Naive thymus-derived CD8-positive, alpha-beta T cell (primary cell): ENCODE measurements at places on chromosomes 16 and 17.

- no peak for DNase-seq
Observed at GRCh38 chr17:3658784-3659449, 9.5 kb downstream of the TAX1BP3 start.

DNA sequence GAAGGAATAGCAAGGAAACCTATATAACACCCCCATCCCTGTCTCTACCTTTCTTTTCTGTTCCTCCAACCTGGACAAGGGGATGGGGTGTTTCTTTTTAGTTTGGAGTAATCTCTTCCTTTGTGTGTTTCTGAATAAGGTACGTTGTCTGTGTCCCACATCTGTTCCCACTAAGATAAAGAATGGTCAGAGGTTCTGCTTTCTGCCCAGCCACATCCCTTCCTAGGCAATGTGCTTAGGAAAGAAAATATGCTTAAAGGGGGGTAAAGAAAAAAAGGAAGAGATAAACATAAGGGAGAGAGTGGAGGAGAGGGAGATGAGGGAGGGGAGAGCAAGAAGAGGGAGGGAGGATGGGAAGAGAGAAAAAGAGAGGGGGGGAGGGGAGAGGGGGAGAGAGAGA is 35.1 kb downstream of the SLC6A2 start:
- DNase-seq = no peak

DNA sequence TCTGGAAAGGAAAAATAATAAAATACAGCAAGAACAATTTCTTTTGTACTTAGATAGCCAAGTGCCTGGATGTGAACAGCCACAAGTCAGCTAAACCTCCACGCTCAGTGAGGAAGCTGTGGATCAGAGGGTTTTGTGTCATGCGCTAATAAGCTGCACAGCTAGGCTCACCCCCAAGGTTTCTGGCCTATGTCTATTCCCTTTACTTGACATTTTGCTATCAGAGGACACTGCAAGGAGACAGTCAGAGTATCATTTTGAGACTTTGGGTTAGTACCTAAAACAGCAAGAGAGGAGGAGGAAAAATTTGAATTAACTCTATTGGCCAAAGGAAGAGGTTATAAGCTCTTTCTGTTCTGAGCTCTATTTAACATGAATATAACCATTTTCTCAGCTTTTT is 139.3 kb downstream of the KCNJ2 start:
- no peak for DNase-seq

- DNase-seq = no peak
Observed at GRCh38 chr17:78896091-78896833, 6.7 kb downstream of the CEP295NL start.

DNA sequence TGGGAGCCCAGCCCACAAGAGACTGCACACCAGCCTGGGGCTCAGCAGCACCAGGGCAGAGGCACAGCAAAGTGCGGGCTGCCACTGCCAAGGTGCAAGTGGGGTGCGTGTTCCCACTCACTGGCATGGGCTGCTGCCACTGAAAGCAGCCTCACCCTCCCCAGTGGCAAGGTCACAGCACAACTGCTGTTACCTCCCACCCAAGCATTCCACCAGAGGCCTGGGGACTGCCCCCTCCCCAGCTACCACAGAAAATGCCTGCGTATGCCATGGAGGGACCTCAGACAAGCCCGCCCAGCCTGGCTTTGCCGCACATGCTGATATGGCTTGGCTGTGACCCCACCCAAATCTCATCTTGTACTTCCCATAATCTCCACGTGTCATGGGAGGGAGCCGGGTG is 33.1 kb downstream of the MEAK7 start:
- DNase-seq = peak; percentile 37

GRCh38 chr17:1909985-1910384 is 80.2 kb downstream of the RPA1 start:
- no peak for DNase-seq

- DNase-seq = no peak
Observed at GRCh38 chr17:13410874-13411273, 190.9 kb downstream of the HS3ST3A1 start.

- no peak for DNase-seq
Observed at GRCh38 chr17:57666201-57666870, 78.8 kb downstream of the CCDC182 start.

- no peak for DNase-seq
Observed at GRCh38 chr16:87375426-87376135, 8.0 kb downstream of the FBXO31 start.

- DNase-seq = no peak
Observed at GRCh38 chr16:54027558-54027957, 259.0 kb downstream of the IRX3 start.

DNA sequence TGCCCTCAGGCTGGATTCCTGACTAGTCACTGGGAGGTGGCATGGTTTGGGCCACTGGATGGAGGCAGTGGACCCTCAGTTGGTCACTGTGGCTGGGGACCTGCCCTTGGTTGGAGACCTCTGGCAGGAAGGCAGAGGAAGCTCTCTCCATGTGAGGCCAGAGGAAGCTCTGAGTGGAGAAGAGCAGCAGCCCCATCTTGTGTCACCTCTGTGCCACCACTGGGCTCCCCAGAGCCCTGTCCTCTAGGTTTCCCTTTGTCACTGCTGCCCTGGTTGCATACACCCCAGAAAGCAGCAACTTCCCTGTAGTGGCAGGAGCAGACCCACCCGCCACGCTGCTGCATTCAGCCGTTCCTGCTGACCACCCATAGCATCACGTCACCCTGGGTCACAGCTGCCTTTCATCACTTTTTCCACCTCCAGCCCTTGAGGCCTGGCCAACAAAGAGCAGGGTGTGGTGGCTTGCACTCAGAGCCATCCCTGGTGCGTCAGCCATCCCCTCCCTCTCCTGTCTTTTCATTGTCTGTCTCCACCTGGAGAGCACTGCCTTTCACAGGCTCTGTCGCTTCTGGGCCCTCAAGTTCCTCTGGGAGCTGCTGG is 11.9 kb downstream of the CTRL start:
- no peak for DNase-seq
